ENCODE measurements at places on chromosomes 4 and X. TPM values are rescaled to one million over a fixed set of nuclear protein-coding genes. Genes with fewer than 3 reads are reported as not detected.

Gene TREX2
- 3.4 TPM for total RNA-seq

Gene MAGEA10
- total RNA-seq = not detected

Gene IRS4
- total RNA-seq = not detected

Gene PROM1
- not detected for total RNA-seq

Gene P2RY10
- total RNA-seq = 19.7 TPM

DNA sequence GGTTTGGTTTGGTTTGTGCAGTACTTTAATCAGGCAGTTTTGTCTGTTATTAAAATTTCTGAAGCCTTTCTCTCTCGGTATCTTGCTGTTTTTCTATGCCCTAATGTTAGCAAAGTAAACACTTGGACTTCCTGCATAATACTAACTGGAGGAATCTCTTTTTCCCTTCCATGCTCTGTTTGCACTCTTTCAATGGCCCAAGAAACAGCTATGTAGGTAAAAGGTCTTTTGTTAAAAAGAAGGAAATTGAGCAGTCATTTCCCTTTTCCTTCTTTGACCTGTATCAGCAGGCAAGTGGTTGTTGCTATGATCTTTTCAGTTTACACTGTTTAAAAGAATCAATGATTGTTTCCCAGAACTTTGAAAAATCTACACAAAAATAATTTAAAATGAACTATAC is 82.7 kb downstream of the CCSER1 start:
- H3K36me3 ChIP-seq = no peaks in the 10 kb centered on the region
- H3K4me1 ChIP-seq = no peaks in the 10 kb centered on the region
- no peak overlapping the region for H3K27ac ChIP-seq
- H3K27me3 ChIP-seq = no peaks in the 10 kb centered on the region

DNA sequence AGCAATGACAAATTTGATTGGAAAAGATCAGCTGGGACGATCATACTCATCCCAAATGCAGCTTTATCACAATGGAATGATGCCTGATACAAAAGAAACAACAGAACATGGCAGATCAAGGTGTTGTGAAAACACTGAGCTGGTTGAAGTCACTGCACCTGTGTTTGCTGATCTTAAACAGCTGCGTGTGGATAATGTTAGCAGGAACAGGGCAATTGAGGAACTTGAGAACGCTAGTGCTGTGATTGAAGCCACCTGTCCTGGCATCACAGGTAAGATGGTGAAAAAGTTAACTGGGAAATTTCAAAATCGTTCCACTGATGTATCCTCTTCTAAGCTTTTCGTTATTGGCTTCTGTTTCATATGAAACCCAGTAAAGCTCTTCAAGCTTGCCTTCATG is 27.4 kb upstream of the SOD3 start:
- no peaks in the 10 kb centered on the region for H3K36me3 ChIP-seq
- H3K27me3 ChIP-seq = no peaks in the 10 kb centered on the region
- no peak for DNase-seq
- H3K27ac ChIP-seq = no peak overlapping the region
- no peaks in the 10 kb centered on the region for H3K4me1 ChIP-seq
- no peak overlapping the region for H3K4me3 ChIP-seq

DNA sequence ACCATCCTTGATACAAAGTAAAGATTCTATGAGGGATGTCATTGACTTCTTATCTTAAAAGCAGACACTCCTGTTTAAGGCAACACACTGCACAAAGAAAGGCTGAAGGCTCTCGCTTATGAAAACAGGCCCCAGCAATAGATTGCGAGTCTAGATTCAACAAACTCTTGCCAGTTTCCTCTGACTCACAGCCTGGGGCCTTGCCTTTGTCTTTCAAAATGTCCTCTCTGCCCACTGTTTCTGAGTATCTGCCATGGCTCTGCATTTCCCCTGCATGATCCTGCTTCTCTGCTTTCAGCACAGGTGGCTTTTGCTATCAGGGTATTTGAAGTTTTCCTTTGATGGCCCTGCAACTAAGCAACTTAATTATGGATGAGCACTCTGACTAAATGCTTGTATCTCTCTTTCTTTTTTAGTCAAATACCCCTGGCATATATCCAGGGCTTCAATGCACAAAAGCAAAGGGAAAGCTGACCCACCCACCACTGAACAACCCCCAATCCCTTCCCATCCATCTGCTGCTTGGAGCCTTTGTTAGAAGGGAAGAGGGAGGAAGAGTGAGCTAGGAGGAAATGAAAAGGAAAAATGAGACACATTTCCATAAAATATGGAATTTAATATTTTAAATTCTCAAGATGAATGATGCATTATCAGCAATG is 32.2 kb downstream of the NDP start:
- H3K27me3 ChIP-seq = no peaks in the 10 kb centered on the region
- DNase-seq = no peak
- H3K36me3 ChIP-seq = no peaks in the 10 kb centered on the region
- no peaks in the 10 kb centered on the region for H3K4me1 ChIP-seq
- no peak overlapping the region for H3K4me3 ChIP-seq

GRCh38 chr4:134807231-134807745 is 605.7 kb upstream of the PABPC4L start:
- no peak overlapping the region for H3K27ac ChIP-seq
- DNase-seq = no peak
- H3K36me3 ChIP-seq = no peaks in the 10 kb centered on the region
- H3K27me3 ChIP-seq = no peaks in the 10 kb centered on the region
- H3K4me3 ChIP-seq = no peak overlapping the region

DNA sequence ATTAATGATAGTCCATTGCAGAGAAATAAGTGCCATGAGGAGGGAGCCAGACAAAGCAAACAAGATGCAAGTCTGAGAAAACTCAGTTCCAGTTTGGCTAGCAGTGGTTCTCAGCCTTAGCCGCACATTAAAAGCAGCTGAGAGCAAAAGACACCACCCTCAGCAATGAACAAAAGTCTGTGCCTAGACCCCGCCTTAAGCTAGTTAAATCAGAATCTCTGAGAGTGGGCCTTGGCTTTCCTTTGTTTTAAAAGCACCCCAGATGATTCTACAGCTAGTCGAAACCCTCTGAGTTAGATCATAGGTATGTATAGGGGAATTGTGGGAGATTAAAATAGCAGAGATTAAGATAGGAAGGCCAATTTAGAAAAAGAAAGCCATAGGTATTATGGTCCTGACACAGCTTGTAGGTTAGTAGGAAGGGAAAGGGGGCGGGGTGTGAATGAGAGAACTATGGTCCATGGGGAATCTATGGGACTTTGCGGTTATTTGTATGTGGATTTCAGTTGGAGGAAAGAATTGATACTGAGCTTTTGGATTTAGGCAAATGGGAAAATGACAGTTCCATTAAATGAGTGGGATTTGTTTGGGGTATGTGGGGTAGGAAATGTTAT is 12.0 kb downstream of the SPRY1 start:
- H3K36me3 ChIP-seq = no peaks in the 10 kb centered on the region
- H3K4me1 ChIP-seq = peaks cover 6% of the 10 kb centered on the region
- no peak overlapping the region for H3K27ac ChIP-seq
- no peak overlapping the region for H3K4me3 ChIP-seq
- no peaks in the 10 kb centered on the region for H3K27me3 ChIP-seq

DNA sequence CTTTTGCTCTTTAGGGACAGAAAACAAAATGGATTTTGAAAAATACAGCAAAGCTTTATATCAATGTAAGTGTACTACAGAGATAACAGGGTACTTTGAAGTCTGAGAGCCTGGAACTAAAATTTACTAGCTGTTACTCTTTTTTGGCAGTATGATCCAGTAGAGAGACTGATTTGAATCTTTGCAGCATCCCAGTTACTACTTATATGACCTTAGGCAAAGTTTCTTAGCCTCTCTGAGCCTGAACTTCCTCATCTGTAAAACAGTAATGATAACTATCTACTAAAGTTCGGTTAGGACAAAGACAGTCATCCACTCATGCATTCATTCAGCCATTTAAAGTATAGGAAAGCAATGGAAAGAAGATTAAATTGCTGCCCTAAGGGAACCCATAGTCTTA is 10.1 kb downstream of the BRWD3 start:
- H3K27me3 ChIP-seq = no peaks in the 10 kb centered on the region
- no peaks in the 10 kb centered on the region for H3K4me1 ChIP-seq
- H3K27ac ChIP-seq = no peak overlapping the region
- DNase-seq = no peak

GRCh38 chr4:184331268-184331995 is 113.8 kb upstream of the ENPP6 start:
- no peak for DNase-seq
- no peaks in the 10 kb centered on the region for H3K36me3 ChIP-seq
- H3K4me3 ChIP-seq = no peak overlapping the region

GRCh38 chrX:46687619-46688018 is 71.3 kb downstream of the SLC9A7 start:
- H3K27me3 ChIP-seq = no peaks in the 10 kb centered on the region
- H3K27ac ChIP-seq = no peak overlapping the region
- no peak overlapping the region for H3K4me3 ChIP-seq

DNA sequence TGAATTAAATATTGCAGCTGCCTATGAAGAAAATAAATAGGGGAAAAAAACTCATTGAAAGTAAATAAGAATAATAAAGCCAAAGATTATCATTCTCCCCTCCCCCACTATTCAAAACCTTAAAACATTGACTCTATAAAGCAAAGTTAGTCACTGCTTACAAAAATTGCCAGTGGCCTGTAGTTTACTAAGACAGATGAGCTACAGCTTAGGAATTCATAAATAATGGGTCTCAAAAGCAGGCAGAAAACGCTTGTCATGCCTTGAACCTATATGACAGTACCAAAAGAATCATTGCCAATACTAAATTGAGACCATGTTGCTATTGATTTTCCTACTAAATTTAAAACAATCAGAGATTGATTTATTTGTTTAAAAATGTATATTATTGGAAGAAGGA is 78.9 kb downstream of the SLC10A7 start:
- no peak for DNase-seq
- H3K27me3 ChIP-seq = no peaks in the 10 kb centered on the region
- no peaks in the 10 kb centered on the region for H3K36me3 ChIP-seq
- no peak overlapping the region for H3K4me3 ChIP-seq
- H3K27ac ChIP-seq = no peak overlapping the region
- no peaks in the 10 kb centered on the region for H3K4me1 ChIP-seq

DNA sequence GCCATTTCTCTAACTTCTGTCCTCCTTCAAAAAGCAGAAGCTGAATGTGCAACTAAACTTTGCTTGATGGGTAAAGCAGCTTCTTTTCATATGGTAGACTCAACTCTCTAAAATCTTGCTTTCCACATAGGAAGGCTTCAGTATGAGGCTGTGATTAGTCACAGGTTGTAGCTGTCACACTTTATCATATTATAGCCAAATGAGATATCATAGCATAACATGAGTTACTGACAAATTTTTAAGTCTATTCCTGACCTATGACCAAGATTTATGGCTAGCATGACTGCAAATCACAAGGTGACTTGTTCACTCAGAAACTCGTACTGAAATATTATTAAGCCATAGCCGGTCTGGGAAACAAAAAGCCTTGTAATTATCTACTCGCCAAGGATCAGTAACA is 998.6 kb downstream of the RPA4 start:
- no peak for DNase-seq
- no peaks in the 10 kb centered on the region for H3K4me1 ChIP-seq
- no peaks in the 10 kb centered on the region for H3K36me3 ChIP-seq
- no peaks in the 10 kb centered on the region for H3K27me3 ChIP-seq
- no peak overlapping the region for H3K4me3 ChIP-seq
- no peak overlapping the region for H3K27ac ChIP-seq

- peak overlapping the region; percentile 71 for H3K27ac ChIP-seq
- no peaks in the 10 kb centered on the region for H3K36me3 ChIP-seq
- H3K27me3 ChIP-seq = no peaks in the 10 kb centered on the region
- peaks cover 16% of the 10 kb centered on the region for H3K4me1 ChIP-seq
- peak overlapping the region; percentile 84 for H3K4me3 ChIP-seq
- no peak for DNase-seq
These were observed 426 bp downstream of the PORCN start for GRCh38 chrX:48509245-48509590.

DNA sequence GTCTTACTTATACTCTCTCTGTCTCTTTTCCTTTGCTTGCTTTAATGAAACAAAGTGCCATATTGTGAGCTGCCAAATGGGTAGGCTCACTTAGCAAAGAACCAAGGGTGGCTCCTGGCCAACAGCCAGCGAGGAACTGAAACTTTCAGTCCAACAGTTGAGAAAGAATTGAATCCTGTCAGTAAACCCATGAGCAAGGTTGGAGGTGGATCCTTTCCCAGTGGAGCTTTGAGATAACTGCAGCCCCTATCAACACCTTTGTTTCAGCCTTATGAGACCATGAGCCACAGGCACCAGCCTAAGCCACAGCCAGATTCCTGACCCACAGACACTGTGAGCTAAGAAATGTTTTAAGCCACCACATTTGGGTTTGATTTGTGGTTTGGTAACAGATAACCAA is 362.2 kb downstream of the PDGFC start:
- no peak overlapping the region for H3K27ac ChIP-seq
- H3K27me3 ChIP-seq = no peaks in the 10 kb centered on the region
- H3K4me1 ChIP-seq = no peaks in the 10 kb centered on the region
- H3K4me3 ChIP-seq = no peak overlapping the region

- H3K27ac ChIP-seq = no peak overlapping the region
- H3K27me3 ChIP-seq = no peaks in the 10 kb centered on the region
- no peak for DNase-seq
- no peaks in the 10 kb centered on the region for H3K36me3 ChIP-seq
- H3K4me3 ChIP-seq = no peak overlapping the region
These were observed 75.9 kb upstream of the AFAP1 start for GRCh38 chr4:8015512-8015911.

GRCh38 chr4:158590306-158590705 is 68.6 kb downstream of the RXFP1 start:
- H3K27ac ChIP-seq = no peak overlapping the region
- no peaks in the 10 kb centered on the region for H3K36me3 ChIP-seq
- H3K4me1 ChIP-seq = no peaks in the 10 kb centered on the region
- no peak overlapping the region for H3K4me3 ChIP-seq

DNA sequence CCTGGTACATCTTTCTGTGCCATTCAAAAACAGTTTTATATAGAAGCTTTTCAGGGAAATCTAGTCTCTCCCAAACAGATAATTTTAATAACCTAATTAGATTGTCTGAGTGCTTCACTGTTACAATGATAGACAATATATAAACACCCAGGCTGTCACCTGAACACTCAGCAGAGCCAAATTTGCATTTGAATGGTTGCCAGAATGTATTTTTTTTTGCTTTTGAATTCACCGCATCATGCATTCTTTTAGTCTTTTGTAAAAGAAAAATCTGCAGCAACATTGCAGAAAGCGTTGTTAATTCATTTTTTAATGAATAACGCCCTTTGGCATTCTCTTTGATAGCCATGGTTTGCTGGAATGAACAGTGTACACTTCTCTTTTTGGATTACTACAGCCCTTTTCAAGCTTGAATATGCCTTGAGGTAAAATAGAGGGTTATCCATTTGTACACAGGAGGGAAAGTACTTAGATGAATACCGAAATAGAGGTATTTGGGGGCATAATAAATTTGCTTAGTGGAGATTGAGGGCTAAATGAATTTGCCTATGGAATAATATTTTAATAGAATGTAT is 175.0 kb upstream of the EPHA5 start:
- H3K27me3 ChIP-seq = no peaks in the 10 kb centered on the region
- no peaks in the 10 kb centered on the region for H3K36me3 ChIP-seq
- no peak overlapping the region for H3K4me3 ChIP-seq
- no peak overlapping the region for H3K27ac ChIP-seq
- H3K4me1 ChIP-seq = no peaks in the 10 kb centered on the region

GRCh38 chr4:153241970-153242838 is 38.0 kb downstream of the TRIM2 start:
- no peaks in the 10 kb centered on the region for H3K27me3 ChIP-seq
- no peak overlapping the region for H3K4me3 ChIP-seq
- no peak for DNase-seq
- no peaks in the 10 kb centered on the region for H3K36me3 ChIP-seq
- H3K27ac ChIP-seq = no peak overlapping the region

GRCh38 chr4:18480928-18481327 is 459.4 kb upstream of the LCORL start:
- no peaks in the 10 kb centered on the region for H3K36me3 ChIP-seq
- no peaks in the 10 kb centered on the region for H3K27me3 ChIP-seq
- H3K27ac ChIP-seq = no peak overlapping the region

- DNase-seq = no peak
These were observed 951.1 kb downstream of the FAT4 start for GRCh38 chr4:126265888-126266287.
